ENCODE measurements at places on chromosomes 5 and 9.

GRCh38 chr5:155897761-155898160, 429.2 kb upstream of the SGCD start:
- no peak for DNase-seq

- DNase-seq, result no peak
Measured at GRCh38 chr9:91886414-91887076, 63.5 kb downstream of the ROR2 start.

DNA sequence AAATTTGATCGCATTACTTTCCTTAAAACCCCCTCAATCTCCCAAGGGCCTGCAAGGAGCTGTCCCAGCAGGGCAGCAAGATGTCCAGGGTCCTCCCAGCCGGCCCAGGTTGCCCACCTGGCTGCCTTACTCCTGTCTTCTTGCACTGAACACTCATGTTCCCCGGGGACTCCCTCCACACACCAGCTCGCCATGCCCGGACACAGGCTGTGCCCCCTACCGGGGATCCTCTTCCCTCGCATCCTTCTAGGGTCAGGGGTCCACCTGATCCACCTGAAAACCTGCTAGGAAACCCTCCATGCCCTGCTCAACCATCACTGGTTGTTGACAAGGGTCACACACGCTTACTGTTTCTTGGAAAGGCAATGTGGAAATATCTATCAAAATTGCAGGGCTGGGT, 172.0 kb upstream of the MSX2 start:
- DNase-seq, result no peak

DNA sequence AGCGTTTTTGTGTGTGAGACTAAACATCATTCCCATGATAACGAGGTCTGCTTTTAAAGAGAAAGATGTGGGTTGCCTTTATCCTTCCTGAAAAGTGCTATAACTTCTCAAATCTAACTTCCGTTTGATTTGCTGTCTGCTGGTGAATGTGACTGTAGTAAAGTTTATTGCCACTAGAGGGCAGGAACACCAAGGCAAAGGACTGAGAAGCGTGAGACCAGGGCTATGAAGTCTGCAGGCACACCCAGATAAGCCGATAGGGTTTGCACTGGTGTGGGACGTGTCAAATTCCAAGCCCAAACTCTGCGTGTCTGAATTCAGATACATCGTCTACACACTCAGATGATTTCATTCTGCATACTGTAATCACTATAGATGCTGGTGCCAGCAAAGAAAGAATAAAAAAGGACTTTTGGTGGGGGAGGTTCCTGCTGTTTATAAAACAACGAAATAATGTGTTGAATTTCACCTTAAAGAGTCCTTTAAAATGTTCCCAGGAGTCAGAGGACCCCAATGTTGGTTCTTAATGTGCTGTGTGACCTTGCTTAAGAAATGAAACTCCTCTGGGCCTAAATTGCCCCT, 87.2 kb downstream of the PTTG1 start:
- peak; percentile 39 for DNase-seq

- no peak for DNase-seq
Measured at GRCh38 chr5:176817841-176818377, 7.5 kb downstream of the UNC5A start.

- no peak for DNase-seq
Measured at GRCh38 chr9:1207686-1208085, 157.5 kb downstream of the DMRT2 start.

DNA sequence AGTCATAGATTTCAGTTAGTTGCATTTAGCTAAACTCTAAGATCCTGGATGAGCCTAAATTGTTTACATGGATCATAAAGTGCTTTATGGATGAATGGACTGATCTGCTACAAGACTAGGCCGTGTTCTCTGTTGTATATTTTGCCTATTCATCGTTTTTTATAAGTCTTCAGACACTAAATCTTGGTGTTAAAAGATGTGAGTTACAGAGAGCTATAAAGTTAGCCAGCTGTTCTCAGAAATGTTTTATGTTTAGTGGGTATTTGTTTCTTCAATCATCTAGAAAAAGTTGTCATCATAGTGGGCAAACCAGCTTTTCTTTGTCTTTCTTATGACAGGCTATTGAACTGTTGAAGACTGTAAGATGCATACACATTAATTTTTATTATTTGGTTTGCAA, 585.8 kb upstream of the SEMA6A start:
- no peak for DNase-seq

DNA sequence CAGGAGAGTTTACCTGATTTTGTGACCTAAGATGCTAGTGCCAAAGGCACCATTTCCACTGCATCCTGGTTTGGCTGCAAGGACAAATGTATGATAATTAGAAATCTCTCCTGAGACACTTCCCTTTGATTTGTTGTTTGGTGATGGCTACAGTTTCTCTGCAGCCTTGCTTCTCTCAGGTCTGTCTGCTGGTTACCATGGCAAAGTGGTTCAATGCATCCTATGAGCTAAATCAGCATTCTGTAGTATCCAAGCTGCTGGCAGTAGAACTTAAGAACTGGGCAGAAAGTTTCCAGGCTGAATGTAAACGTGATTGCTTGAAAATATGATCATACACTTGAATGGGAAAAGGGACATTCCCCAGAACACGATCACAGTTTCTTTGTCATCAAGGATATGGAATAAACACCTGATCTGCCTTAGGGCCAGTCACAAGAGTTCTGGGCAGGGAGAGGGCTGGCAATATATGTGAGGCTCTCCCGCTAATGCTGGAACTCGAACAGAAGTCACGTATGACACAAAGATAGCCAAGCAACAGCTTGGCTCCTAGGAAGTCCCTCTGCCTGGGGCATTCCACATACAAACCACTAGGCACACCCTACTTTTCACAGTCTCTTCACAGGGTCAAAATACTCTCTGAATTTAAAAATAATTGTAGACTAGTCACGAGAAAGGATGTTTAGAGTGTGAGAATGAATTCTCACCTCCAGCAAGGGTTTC, 138.1 kb upstream of the GRAMD2B start:
- DNase-seq, result no peak

- DNase-seq, result no peak
Measured at GRCh38 chr5:37723162-37723961, 116.5 kb downstream of the GDNF start.

GRCh38 chr5:72622170-72622760, 115.1 kb upstream of the ZNF366 start:
- no peak for DNase-seq

GRCh38 chr5:4730279-4730678, 409.9 kb upstream of the ADAMTS16 start:
- DNase-seq, result no peak

- no peak for DNase-seq
Measured at GRCh38 chr5:159324102-159324755, 6.1 kb downstream of the IL12B start.

GRCh38 chr5:117394506-117395157, 820.0 kb upstream of the SEMA6A start:
- no peak for DNase-seq

GRCh38 chr5:139664086-139664693, 16.0 kb downstream of the CXXC5 start:
- DNase-seq, result no peak

DNA sequence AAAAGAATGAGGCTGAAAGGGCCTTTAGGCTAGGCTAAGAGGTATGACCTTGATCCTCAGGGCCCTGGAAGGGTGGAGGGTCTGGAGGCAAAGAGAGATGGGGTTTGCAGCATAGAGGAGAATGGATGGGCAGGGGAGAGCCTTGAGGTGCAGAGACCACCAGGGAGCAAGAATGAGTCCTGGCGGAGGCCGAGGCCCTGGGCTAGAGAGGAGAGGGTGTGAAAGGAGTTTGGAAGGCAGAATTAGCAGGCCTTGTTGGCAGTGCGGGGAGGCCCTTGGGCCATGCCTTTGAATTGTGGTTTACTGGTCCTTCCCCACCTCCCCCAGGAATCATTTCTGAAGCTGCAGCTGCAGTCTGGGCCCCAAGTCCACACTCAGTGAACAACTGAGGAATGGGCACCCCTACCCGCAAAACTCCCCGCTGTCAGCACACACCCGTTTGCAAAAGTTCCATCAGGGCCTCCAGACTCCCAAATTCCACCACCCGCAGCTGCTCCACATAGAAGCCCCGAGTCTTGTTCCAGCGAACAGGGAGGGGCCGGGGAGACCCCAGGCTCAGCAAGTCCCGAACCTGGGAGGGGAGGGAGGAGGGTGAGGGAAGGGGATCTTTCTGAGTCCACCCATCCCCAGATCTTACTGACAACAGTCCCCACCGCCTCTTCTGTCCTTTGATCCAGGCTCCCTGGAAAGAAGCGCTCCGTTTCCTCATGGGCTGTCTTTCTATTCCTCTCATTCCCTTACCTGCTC, 2.1 kb downstream of the KIF12 start:
- DNase-seq, result no peak

DNA sequence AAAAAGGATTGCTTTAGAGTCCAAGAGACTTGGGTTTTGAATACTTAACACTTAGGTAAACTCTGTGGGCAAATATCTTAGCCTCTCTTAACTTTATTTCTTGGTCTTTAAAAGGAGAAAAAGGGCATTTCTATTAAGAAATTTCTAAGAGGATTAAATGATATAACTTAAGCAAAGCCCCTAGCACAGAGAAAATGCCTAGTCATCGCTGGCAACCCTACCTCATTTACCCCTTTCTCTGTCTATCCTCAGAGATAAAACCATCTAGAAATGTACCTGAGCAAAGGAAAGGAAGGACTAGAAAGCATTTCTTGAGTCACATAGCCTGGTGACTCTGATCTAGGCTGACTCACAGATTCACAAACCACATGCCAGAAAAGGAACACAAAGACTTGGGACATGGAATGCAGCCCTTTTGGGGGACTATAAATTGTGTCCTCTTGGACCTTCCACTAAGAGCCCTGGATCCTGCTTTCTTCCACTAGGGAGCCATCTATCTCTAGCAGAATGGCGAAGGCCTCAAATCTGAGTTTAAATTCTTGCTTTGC, 120.6 kb downstream of the FOXD1 start:
- DNase-seq, result no peak

GRCh38 chr9:75083188-75083970, 4.6 kb downstream of the NMRK1 start:
- DNase-seq, result no peak

- no peak for DNase-seq
Measured at GRCh38 chr5:71738662-71739361, 19.7 kb downstream of the CARTPT start.

DNA sequence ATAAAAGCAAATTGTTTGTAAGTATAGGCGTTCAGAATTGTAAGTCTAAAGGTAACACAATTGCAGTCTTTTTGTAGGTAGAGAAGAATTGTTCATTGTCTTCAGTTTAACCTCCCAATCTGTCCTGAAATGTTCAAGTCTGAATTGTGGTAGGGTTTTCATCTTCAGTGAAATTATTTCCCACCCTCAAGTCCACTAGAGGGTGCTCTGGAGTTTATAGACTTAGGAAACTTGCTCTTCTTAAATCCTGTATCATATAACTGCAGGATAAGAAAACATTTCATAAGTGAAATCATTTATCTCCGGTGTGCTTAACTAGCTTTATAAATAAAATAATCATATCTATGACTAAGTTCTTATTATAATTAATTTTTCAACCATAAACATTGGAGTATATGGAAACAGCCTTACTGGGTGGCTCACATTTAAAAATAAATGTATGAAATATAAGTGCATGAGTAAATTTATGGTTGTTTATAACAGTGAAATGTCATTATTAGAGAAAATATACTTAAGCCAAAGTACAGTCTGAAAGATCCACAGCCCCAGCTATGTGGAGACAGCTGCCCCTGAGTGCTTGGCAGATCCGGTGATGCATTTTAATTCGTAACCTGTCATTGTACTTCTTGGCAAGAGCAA, 182.4 kb upstream of the OTULINL start:
- no peak for DNase-seq

GRCh38 chr9:112174965-112175795, at the start of gene SUSD1:
Gene SUSD1 (minus strand): TSS chr9:112175297. CDS start chr9:112175235, 62 bp downstream.
- no peak for DNase-seq

DNA sequence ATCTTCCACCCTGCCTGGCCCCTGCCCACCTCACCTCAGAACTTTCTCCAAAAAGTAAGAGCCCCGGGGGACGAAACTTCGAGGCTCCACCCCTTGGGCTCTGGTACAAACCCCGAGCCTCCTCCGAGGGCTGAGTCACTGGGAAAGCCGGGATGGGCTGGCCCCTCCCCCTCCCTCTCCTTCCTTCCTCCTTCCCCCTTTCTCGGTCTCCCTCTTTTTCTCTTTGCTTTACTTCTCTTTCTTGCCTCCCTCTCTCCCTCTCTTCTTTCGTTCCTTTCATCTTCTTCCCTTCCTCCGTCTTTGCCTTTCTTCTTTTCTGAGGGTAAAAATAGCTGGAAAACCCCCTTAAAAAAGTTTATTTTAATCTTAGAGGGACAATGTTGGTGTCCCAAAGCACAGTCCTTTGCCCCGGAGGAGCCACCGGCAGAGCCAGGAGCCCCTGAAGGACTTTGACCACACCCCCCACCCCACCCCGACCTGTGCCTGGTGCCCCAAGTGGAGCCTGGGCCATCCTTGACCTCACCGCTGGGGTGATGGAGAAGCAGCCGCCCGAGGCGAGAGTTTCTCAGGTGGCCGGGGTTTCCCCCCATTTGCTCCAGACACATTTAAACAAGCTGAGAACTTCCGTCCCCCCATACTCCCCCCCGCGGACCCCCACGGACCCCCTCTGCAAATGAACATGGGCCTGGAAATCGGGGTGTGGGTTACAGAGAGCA, 5.7 kb upstream of the NOTCH1 start:
- DNase-seq, result no peak

GRCh38 chr9:76644171-76644570, 120.1 kb upstream of the PCA3 start:
- DNase-seq, result no peak

- DNase-seq, result no peak
Measured at GRCh38 chr5:64977779-64978178, 209.0 kb downstream of the CWC27 start.

GRCh38 chr5:147661541-147661940, 121.0 kb downstream of the JAKMIP2 start:
- no peak for DNase-seq

GRCh38 chr5:88760527-88760926, 122.5 kb downstream of the MEF2C start:
- no peak for DNase-seq

GRCh38 chr5:181138258-181138657, 7.3 kb upstream of the OR2V1 start:
- no peak for DNase-seq
